ENCODE measurements at places on chromosomes 13 and 19.
A peak's percentile ranks its signal among the peaks of the same experiment; 100 is the strongest.

DNA sequence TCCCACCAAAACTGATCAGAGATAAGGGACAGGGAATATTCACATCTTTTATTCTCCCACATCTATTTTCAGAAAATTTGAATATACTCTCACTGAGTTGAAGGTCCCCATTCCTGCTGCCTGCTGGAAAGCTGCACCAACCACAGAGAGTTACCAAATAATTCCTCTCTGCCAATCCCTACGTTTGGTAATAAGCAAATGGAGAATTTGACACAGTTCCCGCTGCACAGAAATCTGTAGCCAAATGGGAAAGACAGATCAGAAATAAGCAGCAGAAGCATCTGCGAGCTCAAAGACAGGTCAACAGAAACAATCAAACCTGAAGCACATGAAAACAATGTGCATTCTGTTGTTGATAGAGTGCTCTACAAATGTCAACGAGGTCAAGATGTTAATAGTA is 9.9 kb downstream of the ZNF112 start:
- no peak for DNase-seq

DNA sequence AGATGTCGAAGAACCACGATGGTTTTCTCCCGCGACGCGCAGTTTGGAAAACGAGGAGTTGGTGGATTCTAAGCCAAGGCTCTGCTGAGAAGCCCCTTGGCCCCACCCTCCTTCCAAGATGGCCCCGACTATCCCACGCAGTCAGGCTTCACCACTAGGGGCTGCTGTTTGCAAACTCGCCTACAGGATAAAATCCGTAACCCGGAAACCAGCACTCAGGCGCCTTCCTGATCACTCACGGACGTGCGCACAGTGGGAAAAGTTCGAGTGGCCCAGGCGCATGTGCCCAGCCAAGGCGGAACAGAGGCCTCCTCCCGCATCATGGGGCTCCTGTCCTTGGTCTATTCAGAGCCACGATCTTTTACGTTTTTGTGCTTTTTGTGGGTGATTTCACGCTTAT is 19.2 kb upstream of the UQCR11 start:
- peak; percentile 89 for DNase-seq

DNA sequence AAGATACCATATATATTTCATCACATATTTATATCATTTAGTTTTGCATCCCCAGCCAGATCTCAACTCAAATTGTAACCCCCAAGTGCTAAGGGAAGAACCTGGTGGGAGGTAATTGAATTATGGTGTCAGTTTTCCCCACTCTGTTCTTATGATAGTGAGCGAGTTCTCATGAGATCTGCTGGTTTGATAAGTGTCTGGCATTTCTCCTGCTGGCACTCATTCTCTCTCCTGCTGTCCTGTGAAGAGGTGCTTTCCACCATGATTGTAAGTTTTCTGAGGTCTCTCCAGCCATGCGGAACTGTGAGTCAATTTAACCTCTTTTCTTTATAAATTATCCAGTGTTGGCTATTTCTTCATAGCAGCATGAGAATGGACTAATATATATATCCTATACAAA is 462.5 kb upstream of the SLITRK5 start:
- no peak for DNase-seq

DNA sequence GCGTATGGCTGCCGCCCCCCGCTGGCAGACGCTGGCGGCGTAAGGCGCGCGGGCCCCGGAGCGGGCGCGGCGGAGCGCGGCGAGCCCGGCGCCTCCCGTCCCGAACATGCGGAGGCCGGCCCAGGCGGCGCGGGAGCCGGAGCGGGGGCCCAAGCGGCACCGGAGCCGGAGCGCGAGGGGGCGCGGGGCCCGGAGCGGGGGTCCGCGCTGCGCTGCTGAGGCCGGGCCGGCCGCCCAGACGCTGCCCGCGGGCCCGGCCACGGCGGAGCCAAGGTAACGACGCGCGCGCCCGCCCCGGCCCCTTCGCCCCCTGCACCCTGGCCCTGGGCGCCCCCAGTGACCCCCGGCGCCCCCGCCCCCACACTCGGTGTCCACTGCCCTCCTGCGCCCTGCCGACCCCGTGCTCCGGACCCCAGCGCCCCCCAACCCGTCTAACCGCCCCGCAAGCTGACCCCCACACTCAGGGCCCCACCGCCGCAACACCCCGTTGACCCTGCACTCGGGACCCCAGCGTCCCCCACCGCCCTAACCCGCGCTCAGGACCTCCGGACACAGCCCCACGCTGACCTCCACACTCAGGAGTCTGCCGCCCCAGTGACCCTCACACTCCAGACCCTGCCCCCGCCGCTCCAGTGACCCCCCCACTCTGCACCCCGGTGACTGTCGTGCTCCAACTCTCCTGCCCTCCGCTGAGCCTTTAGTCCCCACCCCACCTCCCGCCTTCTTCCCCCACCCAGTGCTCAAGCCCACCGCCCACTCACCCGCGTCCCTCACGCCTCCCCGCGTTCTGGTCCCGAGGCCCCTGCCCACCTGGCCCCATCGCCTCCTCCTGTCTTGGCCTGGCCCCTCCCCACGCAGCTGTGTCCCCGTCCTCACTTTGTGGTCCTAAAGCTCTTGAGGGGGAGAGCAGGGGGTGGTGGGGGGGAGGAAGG is at the start of gene CSNK1G2:
CSNK1G2 (plus strand) TSS at position 27 of the 932 bp plus-strand sequence. CDS start 28,601 bp downstream, outside the sequence.
- DNase-seq = no peak

DNA sequence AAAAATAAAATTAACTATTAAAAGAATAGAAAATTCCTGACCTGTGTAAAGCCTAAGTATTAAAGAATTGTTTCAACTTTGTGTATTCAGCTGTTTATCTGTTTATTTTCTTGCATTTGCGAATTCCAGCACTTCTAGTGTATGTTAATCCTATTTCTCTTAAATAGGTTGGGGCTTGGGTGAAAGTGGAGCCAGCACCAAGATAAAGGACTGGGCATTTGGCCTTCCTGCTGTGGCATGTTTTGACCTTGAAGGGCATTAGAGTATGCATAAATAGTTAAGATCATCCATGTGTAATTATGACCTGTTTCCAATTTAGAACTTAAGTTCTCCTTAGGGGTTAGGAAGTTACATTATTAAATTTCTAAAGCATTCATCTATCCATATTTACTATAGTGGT is 151.3 kb downstream of the NBEA start:
- DNase-seq = no peak

All from WTC11 (cell line).